Endothelial cell (in vitro differentiated cells): ENCODE measurements at places on chromosomes 4 and X. TPM values are rescaled to one million over a fixed set of nuclear protein-coding genes. Genes with fewer than 3 reads are reported as not detected.
A peak's percentile ranks its signal among the peaks of the same experiment; 100 is the strongest.

DNA sequence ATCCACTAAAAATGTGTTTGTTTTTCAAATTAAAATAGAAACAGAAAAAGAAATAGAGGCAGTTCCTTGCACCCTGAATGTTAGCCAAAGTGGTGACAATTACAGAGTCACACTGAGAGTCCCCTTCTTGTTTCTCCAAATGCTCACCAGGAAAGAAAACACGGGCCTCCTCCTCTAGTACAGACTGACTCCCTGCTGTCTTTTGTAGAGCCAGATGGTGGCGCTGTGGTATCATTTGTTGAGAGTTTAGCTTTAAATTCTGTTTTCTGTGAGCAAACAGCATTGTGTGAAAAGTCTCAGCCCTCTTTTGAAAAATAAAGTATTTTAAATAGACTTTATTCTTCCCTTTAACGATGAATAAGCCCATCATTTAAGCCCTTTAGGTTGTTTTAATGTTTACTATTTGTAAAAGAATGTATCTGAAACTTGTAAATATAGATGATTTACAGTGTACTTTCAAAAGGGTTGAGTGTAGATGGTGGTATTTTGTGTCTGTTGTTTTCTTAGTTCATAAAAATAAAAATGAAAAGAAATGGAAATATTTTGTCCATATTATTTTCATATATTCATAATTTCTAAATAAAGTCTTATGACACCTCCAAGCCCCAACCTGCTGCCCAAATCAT lies 36.9 kb upstream of the ATOH1 start:
- DNase-seq: peak; percentile 69

DNA sequence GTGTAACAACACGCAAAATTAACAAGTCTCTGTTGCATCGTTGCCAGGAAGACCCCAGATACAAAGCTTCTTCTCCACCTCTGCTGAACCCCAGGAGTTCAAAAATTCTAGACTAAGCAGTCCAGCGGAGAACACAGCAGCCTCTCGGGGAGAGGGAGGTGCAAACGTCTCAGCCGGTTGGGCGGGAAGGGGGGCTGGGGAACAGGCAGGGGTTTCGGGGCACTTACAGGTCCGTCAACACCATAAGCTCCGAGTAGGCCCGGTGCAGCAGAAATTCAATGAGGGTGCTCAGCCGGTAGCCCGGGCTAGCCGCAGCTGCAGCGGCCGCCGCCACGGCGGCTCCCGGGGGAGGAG lies 394 bp downstream of the MED14 start:
- DNase-seq: no peak

GRCh38 chr4:65669111-65670019 lies 924 bp downstream of the EPHA5 start:
- peak; percentile 14 for DNase-seq

Gene TMPRSS11F
- total RNA-seq: not detected

DNA sequence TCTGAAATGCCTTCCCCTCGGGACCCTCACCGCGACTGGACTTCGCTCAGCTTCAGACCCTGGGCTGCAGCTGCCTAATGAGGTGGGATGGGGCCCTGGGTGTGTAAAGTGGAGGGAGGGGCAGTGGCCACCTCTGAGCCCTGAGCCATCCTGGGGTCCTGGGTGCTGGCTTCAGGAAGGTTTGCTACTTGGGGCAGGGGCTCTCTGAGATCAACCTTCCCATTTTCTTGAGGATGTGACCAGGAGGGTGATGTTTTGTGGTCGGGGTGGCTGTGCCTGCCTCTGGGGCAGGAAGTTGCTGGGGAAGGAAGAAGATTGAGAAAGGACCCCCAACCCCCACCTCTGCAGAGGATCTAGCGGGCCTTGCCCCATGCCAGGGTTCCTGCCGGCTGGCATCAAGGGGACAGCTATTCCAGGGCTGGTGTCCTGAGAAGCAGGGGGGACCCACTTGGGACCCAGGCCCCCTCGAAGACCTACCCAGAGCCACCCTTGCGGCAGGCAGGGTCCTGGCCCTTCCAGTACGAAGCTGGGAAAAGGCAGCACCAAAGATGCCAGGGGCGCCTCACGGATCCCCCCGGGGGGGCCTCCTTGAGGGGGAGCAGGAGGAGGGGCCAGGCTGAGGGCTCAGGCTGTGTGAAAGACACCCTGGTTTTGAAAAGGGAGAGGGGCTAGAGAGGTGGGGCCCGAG lies 6.5 kb downstream of the SH3BP2 start:
- DNase-seq: peak; percentile 3

DNA sequence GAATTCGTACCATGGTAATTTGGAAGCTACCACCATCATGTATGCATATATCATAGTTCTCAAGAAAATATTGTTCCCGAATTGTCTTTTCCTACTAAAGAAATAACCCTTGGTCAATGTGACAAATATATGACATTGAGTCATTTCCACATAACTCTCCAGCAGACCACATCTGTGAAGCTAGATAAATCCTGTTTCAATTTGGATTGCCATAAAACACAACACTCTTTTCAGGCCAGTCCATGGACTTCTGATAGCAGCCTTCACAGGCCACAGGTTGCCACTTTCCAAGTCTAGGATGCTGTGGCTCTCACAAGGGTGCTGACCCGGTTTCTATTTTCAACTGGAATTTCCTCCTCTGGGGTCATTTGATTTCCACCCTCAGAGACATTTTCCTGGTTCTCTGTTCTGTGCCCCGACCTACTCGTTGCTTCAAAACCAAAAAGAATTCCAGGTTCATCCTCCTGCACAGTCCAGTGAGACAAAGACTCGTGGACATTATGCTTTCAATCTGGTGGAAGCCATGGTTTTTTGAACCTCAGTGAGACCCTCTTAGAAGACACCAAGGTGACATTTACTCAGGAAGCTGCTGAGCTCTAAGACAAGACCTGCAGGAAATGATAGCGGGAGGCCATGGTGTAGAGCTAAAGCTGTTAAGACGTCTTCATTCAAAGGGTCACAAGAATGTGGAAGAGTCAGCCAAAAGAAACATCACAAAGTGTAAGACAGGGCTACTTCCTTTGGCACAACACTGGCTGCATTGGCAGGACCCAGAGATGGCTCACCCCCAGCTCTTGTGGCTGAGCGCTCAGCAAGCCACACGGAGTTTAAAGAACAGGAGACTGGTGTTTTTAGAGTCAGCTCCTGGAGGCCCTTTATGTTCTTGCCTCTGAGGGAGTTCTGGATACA lies 119.8 kb downstream of the AMELX start:
- DNase-seq: no peak

DNA sequence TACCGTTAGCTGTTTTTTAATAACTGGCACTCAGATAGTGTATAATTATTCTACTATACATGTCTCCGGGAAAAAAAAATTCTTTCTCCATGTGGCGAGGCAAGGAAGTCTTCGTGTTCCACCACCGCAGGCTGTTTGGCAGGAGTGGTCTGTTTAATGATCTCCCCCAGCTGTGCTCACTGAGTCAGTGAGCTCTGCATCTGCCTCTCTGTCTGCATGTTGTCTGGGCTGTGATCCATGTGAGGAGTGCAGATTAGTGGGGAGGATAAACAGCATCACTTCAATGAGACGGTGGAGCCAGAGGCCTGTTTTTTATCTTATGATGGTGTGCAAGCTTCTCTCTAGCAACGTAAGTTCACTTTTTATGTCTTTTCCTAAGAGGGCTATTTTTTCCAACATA lies 69.8 kb downstream of the RPS3A start:
- DNase-seq: no peak

DNA sequence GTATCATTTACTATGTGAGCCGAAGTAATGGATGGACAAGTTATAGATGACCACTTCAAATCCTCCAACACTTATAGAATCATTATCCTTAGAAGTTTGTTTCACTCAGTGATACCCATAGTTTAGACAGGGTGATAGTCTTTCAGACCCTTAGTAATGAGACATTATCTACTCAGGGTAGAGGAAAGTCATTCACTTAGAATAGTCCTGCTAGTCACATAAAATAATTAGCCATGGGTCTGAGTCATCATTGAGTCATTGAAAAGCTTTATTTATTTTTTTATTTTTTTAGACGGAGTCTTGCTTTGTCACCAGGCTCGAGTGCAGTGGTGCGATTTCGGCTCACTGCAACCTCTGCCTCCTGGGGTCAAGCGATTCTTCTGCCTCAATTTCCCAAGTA lies 321.7 kb upstream of the FSTL5 start:
- no peak for DNase-seq
